ENCODE measurements at places on chromosomes 7 and 10.
A peak's percentile ranks its signal among the peaks of the same experiment; 100 is the strongest.

DNA sequence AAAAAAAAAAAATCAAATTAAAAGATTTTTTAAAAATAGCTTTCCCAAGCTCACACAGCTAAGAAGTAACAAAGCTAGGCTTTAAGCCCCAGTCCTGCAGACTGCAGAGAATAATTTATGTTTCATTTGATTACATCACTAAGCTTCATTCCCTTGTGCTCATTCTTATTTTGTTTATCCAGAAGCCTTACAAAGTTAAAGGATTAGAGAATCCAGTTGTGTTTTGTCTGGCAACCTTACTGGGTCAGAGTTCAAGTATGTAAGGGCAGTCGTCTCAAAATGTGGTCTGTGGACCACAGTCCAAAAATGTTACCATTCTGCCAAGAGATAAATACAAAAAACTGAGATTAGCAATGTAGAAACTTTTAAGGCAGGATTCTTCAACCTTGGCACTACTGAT, 32.1 kb upstream of the EZH2 start:
- DNase-seq, result no peak

DNA sequence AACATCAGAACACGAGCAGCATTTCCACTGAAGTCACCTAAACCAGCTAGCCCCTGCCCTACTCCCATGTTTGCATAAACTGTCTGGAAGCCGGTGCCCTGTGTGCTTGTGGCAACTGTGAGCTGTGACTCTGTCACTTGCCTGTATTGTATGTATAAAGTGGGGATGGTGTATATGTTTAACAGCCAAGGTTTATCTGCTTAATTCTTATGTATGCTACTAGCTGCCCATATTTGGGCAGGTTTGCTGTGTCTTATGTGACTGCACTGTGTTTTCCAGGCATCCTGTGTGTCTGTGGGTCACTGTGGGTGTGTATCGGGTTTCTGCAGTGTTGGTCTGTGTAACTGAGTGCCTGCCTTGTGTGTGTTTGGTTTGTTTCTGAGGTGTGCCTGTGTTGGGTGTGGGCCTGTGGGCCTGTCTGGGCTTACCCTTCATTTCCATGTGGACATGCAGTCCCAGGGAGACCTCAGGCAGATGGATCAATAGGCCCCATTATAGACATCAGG, 9.3 kb downstream of the LBX1 start:
- DNase-seq, result no peak

- no peak for DNase-seq
Measured at GRCh38 chr10:132957981-132958882, 15.9 kb upstream of the CFAP46 start.

DNA sequence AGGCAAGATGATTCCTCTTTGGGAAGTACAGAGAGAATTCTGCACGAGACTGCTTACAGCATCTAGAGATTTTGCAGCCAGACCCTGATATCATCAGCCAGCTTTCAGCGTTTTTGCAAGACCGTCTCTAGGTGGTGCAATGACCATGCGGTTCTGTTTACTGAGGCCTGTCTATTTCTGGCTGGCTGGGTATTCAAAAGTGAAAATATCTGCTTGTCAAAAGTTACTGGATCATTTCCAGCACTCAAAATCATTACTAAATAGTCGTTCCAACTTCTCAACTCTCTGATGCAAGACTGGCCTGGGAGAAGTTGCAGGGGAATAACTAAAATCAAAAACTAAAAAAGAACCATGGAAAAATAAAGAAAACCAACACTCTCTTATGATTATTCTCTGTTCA, 240.1 kb downstream of the ELMO1 start:
- peak; percentile 45 for DNase-seq
